Mammary epithelial cell (primary cell): ENCODE measurements at places on chromosomes 12 and 14. TPM values are rescaled to one million over a fixed set of nuclear protein-coding genes. Genes with fewer than 3 reads are reported as not detected.

The ART4 gene
- not detected for polyA plus RNA-seq

The CPNE8 gene
- polyA plus RNA-seq = 7.1 TPM

- peak; percentile 21 for DNase-seq
Measured at GRCh38 chr12:101086490-101087135, 123.4 kb downstream of the SLC5A8 start.

DNA sequence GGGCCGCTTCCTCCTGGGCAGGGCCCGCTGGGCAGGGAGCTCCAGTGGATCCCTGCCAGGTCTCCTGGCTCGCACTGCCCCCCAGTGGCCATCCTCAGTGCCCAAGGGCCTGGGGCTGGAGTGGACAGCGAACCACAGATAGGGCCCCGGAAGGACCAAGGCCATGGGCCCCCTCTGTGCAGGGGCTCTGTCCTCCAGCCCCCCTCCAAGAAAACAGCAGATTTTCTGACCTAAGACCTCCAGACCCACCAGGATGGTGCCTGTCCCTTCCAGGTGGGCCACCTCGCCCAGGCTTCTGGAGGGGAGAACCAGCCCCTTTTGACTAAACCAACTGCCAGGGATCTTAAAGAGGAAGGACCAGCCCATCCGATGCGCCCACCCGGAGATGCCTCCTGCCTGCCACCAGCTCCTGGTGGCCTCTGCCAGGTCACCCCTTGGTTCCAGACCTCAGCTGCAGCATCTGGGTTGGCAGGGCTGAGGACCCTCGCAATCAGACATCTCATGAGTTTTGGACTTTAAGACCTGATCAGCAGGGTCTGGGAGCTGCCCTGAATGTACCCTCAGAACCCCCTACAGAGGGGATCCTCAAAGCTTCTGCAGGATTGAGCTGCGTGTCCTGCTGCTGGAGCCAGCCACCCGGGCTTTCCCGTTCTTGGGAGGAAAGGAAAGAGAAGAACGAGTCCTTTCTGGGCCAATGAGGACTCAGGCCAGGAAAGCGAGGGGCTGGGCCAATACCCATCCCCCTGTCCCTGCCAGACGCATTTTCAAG is 325.8 kb upstream of the DIO3 start:
- DNase-seq = peak; percentile 5

DNA sequence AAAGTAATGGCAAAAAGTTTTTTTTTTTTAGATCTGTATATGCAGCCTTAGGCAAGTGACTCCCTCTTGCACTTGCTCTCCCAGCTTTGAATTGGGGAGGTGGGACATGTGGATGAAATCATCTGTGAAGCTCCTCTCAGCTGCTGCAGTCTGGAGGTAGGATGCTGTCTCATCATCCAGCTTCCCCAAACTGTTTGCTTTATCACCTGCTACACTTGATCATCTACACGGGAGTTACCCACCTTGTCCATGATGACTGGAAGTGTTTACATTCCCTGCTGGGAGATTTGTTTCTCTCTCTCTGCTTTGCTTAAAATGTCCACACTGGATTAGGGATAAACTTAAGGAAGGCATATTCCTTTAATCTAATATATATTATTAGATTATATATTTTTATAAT is 8.5 kb upstream of the FGF23 start:
- no peak for DNase-seq

The HCAR2 gene
- polyA plus RNA-seq = 0.19 TPM

The INTS13 gene
- 19.2 TPM for polyA plus RNA-seq

- no peak for DNase-seq
Measured at GRCh38 chr14:38243696-38244240, 12.1 kb downstream of the CLEC14A start.

- no peak for DNase-seq
Measured at GRCh38 chr12:8987163-8987562, 2.2 kb upstream of the KLRG1 start.

The OR4K1 gene
- not detected for polyA plus RNA-seq

The CARMIL3 gene
- 0.01 TPM for polyA plus RNA-seq

DNA sequence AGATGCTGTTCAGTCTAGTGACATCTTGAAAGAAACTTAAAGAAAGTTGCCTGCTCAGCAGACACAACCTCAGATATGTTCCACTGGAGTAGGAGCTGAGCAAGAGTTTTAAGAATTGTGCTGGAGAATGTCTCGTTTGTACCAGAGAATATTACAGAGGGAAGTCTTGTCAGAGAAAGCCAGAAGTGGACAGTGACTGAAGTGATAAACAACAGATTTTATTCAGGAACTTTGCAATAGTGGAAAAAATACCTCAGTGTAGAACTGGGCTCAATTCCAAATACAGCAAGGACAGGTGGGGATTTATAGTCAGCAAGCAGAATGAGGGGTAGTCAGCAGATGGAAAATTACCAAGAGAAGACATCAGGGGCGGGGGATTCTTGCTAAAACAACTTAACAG is 18.6 kb downstream of the ZDHHC17 start:
- no peak for DNase-seq

GRCh38 chr12:125533434-125534029 is 468.3 kb downstream of the AACS start:
- DNase-seq = no peak

The TEX52 gene
- not detected for polyA plus RNA-seq

- DNase-seq = no peak
Measured at GRCh38 chr12:108340037-108340436, 926 bp upstream of the CMKLR1 start.

DNA sequence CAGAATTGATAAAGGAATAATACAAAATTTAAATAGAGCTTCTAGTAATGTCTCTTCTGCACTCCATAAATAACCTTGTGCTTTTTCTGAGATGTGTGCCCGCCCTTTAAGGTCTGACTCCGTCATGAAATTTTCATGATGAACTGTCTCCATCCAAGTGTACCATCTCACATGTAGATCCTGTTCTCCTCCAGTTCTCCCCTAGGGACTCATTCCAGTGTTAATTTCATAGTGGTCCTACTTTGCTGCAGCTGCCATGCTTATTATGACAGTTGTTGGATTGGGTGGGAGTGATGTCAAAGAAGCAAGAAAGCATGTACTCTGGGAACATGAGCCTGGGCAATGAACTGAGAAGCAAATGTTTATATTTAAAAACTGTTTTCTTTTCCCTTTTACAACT is 442.5 kb upstream of the PDE3A start:
- no peak for DNase-seq

DNA sequence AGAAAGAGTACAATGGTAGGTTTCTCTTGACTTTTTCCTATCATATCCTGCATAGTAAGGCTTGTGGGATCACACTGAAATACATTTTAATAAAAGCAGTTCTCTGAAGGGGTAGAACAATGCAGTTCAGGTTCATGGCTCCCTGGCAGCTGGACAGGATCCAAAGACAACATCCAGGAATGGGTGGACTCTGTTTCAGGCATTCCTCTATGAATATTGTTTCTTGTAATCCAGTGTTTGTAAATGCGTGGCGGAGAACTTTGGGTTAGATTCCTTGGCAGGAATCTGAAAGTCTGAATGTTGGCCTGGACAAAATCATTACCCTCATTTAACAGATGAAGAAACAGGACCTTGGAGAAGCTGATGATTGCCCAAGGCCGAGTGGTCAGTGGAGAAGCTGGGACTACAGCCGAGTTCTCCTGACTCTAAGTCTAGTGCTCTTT is 43.5 kb downstream of the SYNE2 start:
- DNase-seq = peak; percentile 80

- no peak for DNase-seq
Measured at GRCh38 chr12:70577283-70577634, 60.0 kb downstream of the PTPRB start.

GRCh38 chr14:55180434-55180833 is 11.0 kb downstream of the DLGAP5 start:
- peak; percentile 14 for DNase-seq

DNA sequence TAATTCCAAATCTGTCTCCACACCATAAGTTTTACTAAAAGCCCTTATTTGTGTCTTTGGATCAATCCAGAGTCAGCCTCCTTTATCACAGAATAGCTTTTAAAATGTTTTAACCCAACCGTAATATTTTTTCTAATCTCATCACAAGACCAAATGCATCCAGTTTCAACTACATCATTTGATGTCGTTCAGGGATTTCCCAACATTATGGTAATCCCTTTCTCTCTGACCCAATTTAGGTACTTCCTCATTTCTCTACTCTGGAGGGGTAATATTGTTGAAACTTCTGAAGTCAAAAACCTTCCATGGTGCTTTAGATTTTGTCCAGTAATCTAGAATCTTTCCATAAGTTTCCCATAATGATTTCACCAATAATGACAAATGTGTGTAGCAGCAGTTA is 596.8 kb downstream of the SOX5 start:
- no peak for DNase-seq

GRCh38 chr12:126353604-126354003 is 1288.4 kb downstream of the AACS start:
- DNase-seq = peak; percentile 0

DNA sequence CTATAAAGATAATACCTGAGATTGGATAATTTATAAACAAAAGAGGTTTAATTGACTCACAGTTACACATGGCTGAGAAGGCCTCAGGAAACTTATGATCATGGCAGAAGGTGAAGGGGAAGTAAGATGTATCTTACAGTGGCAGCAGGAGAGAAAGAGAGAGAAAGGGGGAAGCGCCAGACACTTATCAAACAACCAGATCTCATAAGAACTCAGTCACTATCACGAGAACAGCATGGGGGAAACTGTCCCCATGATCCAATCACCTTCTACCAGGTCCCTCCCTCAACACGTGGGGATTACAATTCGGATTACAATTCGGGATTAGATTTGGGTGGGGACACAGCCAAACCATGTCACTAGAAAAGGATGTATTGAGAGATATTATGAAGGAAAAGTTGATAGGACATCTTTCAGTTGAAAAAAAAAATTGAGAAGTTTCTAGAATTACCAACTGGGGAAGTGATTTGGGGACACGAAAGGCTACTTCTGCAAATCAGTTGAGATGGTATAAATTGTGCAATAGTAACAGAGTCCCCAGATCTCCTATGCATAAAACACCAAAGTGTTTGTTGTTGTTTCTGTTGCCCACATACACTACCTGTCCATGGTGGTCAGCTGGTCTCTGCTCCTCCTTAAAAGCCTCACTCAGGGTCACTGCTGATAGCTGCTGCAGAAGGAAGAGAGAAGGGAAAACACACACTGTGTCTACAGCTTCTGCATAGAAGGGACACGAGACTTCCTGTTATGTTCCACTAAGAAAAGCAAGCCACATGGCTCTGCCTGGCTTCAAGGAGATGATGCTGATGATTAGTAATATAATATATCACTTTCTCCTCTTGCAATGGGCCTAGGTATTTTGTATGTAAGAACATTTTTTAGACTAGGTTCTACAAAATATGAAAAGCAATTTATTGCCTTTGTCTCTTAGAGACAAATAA is 465.5 kb downstream of the PDZRN4 start:
- no peak for DNase-seq

The SRRM4 gene
- polyA plus RNA-seq = not detected

- no peak for DNase-seq
Measured at GRCh38 chr14:104321802-104322130, 183.4 kb downstream of the KIF26A start.

DNA sequence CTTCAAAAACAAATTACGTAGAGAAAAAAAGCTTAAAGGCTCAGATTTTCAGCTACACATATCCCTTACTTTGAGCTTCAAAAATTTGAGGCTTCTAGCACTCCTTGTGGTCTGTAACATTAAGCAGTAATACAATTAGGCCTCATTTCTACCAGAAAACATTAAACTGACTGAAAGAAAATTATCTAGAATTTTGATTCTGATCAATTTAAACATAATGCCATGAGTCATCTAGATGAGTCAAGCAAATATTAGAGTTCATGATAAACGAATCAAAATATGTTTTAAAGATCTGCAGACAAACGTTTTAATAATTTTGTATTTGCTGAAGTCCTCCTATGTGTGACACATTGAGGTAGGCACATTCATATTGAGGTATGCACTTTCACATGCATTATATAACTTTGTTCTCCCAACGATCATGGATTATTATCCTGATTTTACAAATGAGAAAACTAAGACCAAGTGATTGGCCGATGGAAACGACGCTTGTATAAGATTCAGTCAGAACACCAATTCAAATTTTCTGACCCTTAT is 4.3 kb downstream of the OSBPL8 start:
- no peak for DNase-seq

- DNase-seq = no peak
Measured at GRCh38 chr12:76187177-76187576, 102.7 kb upstream of the NAP1L1 start.

DNA sequence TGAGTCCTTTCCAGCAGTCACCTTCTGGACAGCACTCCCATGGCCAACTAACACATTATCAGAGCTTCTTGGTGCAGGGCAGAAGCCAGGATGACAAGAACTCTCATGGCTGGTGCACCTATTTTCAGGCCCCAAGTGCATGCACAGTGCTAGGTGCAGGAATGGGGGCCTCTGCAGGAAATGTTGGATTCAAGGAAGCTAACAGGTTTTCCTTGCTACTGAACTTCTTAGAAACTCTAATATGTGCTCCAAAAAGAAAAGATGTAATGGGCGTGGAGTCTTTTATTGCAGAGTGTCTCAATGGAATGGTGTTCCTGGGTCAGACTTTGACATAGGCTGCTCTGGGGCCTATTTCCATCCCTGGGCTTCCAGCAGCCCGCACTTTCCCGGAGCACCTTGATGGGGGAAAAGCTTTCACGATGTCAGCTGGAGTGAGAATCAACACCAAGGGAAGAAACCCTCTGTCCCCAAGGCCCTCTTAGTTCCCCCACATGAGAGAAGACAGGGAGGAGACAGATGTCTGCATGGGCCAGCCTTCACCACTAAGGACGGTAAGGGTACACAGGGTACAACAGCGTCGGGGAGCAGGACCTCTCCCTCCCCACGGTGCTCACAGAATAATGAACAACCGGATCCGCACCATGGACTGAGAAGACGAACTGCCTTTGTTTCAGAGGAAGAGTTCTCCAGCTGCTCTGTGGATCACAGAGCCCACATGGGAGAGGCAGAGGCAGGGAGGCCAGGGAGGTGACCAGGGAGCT is 6.9 kb downstream of the KRT3 start:
- DNase-seq = no peak

The TPH2 gene
- polyA plus RNA-seq = not detected

- DNase-seq = peak; percentile 21
Measured at GRCh38 chr12:9925705-9926393, 6.3 kb downstream of the CLEC2A start.

- no peak for DNase-seq
Measured at GRCh38 chr14:101719708-101720107, 41.8 kb upstream of the PPP2R5C start.

The SMIM41 gene
- polyA plus RNA-seq = not detected

DNA sequence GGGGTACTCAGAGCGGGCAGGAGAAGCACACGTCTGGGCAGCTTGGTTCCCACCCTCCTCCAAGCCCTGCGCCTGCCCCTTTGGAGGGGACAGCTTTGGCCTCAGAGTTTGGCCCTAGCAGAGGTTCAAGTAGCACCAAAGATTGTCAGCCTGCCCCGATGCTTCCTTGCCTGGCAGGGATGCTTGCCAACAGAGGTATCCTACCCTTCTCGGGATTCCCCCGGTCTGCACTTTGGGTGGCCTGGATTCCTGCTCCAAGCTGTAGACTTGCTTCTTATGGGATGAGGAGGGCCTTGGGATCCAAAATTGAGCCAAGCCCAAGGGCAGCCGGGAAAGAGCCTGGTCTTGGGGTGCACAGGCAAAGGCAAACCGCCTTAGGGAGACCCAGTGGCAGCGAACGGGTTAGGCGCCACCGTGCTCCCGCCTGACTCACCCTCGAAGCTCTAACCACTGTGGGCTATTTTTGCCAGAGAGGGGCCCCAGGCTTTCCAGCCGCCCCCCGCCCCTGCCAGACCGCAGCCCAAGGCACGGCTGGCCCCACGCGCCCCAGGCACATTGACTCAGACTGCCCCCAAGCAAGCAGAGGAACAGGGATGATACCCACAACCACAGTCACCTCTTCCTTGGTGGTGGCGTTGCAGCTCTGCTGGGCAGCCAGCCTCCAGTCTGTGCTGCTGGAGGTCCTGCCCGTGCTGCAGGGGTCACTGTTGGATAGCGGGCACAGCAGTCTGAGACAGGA is 847 bp upstream of the WNT10B start:
- peak; percentile 26 for DNase-seq
